ENCODE measurements at places on chromosomes 3 and 15.

GRCh38 chr3:31836131-31837075 is 144.7 kb downstream of the OSBPL10 start:
- no peak for DNase-seq

- DNase-seq: no peak
Observed at GRCh38 chr15:95563634-95564033, 766.9 kb upstream of the NR2F2 start.

- no peak for DNase-seq
Observed at GRCh38 chr3:127033171-127033570, 50.3 kb downstream of the PLXNA1 start.

DNA sequence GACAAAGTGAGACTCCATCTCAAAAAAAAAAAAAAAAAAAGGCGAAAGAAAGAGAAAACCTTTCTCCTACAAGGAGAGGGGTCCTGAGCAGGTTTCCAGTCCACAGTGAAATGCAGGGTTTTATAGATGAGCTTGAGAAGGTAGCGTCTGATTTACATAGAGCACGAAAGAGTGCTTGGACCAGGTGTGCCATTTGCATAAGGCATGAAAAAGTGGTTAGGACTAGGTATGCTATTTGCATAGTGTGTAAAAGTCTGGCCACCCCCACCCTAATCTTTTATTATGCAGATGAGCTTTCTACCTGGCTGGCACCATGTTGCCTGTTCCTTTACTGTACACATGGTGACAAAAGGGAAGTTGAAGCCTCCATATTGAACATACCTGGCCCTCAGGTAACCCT is 13.6 kb upstream of the RNU6-1 start:
- no peak for DNase-seq

DNA sequence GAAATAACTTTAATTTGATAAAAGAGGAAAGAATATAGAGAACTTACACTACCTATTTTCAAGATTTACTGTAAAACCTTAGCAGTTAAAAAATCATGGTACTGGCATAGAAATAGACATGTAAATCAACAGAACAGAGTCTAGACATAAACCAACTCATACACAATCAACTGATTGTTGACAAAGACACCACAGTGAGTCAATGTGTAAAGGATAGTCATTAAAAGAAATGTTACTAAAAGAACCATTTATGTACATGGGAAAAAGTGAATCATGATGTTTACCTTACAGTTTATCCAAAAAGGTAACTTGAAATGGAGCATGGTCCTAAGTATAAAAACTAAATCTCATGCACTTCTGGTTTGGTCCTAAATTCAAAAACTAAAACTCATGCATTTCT is 847.4 kb downstream of the IGSF11 start:
- DNase-seq: no peak

Data from stimulated activated CD4-positive, alpha-beta T cell treated with anti-CD3 and anti-CD28 coated beads, Interleukin-15, amount 100 ng/mL, for 1 hour (primary cell).